ENCODE measurements at places on chromosomes 11 and 22.

GRCh38 chr11:61482513-61482912 lies 26.0 kb upstream of the LRRC10B start:
- DNase-seq = no peak

- no peak for DNase-seq
Measured at GRCh38 chr22:49856343-49856742, 2.7 kb downstream of the ZBED4 start.

GRCh38 chr11:22249871-22250270 lies 57.0 kb downstream of the ANO5 start:
- no peak for DNase-seq

- DNase-seq = no peak
Measured at GRCh38 chr11:115808351-115808940, 304.2 kb upstream of the CADM1 start.

- DNase-seq = no peak
Measured at GRCh38 chr22:33823552-33823951, 96.7 kb downstream of the LARGE1 start.

- DNase-seq = no peak
Measured at GRCh38 chr11:126823274-126823673, 177.3 kb downstream of the KIRREL3 start.

- DNase-seq = no peak
Measured at GRCh38 chr11:56172256-56172830, 4.1 kb upstream of the OR5J2 start.

- DNase-seq = peak; percentile 57
Measured at GRCh38 chr11:125874556-125875124, 12.8 kb upstream of the HYLS1 start.

DNA sequence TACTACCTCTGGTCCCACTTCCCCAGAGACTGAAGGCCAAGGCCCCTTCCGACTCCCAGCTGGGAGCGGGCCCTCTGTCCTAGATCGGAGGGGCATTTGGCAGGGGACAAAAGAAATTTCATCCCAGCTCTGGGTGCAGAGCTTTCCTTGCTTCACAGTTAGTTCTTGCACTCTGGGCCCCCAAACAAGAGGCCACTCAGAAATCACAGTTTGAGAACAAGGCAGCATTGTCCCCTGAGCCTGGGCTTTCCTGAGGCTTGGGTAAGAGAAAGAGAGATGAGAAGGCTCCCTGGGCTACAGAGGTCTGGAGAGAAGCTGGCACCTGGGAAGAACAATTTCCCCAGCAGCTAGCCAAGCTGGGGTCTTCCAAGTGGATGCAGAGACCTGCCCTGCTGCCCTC lies 71.8 kb upstream of the NCAM1 start:
- DNase-seq = no peak

- peak; percentile 34 for DNase-seq
Measured at GRCh38 chr11:17821648-17822400, 87.2 kb downstream of the KCNC1 start.

DNA sequence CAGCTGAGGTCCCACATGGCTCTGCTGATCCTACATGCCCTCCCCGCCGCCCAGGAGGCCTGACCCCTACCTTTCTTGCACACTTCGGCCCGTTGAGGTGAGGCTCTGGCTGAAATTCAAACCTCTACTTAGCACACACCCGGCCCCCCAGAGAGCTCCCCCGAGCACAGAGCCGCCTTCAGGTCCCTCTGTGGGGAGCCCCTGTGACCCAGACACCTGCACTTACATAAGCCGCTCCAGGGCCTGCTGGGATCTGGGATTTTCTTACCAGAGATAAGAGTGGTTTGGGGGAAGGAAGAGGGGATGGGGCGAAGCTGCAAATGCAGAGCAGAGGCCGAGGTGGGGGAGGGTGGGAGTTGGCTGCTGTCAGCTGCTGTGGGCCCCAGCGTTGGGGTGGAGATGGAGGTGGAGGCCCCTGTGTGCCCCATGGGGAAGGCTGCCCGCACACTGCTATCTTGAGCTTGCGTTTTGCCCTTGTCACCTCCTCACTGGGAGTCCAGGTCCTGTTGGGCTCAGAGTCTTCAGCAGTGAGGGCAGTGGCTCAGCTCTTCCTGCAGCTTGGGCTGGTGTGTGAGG lies 30.6 kb downstream of the CAPN1 start:
- no peak for DNase-seq

DNA sequence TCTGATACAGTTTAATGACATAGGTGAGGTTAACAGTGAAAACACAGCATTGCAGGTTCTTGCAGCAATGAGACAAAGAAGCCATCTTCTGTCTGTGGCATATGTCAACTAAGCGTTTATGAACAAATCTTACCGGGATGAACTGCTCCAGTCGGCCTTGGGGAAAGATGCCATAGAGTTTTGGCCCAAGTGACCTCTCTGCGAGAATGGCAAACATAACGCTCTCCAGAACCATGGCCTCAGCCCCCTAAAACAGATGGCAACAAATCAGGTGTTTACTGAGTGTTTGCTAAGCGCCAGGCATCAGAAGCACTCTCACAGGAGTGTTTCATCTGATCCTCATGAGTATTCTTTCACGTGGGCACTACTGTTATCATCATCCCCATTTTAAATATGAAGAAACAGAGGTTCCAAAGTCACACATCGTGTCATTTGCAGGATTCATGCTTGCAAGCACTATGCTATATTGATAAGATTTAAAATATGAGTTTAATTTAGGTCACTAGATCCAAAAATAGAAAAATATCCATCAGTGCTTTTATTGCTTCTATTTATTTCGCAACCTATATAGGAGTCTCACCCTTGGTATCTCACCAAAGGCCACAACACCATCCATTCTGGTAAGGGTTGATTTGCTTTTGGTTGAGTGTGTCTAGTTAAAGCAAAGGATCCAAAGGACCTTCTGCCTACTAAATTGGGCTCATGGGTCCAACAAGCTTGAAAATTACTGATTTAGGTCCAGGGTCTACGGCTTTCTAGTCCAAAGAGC lies 35.9 kb downstream of the TCIRG1 start:
- no peak for DNase-seq

DNA sequence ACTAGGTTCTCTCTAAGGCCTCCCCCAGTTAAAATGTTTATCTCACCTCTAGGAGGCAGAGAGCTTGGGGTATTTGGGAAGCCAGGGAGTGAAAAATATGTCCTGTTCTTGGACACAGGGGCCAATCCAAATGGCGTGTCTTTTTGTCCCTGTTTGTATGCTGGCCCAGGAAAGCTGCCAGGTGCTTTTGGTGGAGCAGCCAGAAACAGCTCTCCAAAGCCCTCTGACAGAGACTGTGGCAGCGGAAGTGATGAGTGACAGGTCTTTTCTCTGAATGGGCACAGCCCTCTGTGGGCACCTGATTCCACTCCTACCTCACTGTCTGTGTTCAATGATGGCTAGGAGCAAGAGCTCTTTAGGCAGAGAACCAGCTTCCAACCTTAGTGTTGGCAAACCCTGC lies 106.4 kb upstream of the KIRREL3 start:
- no peak for DNase-seq

Measured in femur (tissue), 1 donor.